GM03348 (cell line): ENCODE measurements at places on chromosomes 11 and 22.

DNA sequence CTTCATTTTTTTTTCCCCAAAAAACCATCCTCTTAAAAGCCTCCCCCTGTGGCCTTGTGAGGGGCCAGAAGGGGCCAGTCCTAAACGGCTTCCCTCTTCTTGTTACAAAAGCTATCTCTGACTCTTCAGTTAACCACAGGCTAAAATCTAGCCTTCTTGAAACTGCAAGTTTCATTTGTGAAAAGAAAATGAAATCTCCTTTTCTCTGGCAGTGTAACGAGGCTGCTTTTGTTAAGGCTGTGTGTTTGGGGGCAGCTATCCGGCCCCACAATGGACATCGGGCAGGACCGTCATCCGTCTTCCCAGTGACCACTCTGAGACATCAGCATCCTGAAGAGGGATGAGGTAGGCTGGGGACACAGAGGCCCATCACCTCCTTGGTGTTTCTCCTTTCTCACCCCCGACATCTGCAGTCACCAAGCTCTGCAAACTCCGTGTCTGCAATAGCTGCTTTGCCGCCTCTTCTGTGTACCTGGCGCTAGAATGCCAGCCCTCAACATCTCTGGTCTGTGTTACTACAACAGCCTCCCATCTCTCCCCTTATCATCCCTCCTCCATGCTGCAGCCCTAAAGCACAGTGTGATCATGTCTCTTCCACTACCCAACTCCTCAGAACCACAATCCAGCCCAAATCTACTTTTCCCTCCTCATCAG is 94.0 kb downstream of the RCN1 start:
- DNase-seq = no peak

DNA sequence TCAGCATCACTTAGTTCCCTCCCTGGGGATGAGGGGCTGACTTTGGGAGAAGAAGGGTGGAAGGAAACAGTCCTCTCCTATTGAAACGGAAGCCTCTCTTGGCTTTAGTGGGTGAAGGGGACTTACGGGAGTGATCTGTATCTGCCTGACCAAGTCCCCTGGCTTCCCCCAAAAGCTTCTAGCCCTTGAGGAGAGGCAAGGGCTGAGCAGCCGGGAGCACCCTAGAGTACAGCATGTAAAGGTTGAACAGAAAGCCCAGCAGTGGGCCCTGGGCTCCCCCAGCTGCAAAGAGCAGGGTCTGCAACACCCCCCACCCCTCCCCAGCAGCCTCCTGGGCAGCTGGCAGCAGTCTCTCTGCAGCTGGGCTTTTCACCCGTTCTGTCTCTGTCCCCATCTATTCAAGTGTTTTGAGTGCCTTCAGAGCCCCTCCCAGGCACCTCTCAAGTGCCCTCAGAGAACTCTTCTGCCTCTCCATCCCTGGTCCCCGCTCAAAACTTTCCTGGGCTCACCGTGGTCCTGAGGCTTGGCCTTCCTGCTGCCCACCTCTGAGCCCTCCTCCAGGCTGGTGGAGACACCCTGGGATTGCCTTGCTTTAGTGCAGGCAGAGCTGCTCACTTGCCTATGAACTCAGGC is 2.7 kb downstream of the CAPN5 start:
- DNase-seq = no peak

GRCh38 chr11:78525720-78526119 is 48.9 kb downstream of the NARS2 start:
- DNase-seq = peak; percentile 18

GRCh38 chr22:48485149-48486133 is 1342.2 kb downstream of the BRD1 start:
- no peak for DNase-seq

GRCh38 chr11:68266936-68267880 is 4.6 kb downstream of the C11orf24 start:
- no peak for DNase-seq

- peak; percentile 82 for DNase-seq
These were observed 7.5 kb downstream of the HSPA8 start for GRCh38 chr11:123054301-123055065.

GRCh38 chr11:131802440-131803115 is 432.2 kb downstream of the NTM start:
- DNase-seq = no peak

- DNase-seq = no peak
These were observed 62.6 kb downstream of the SWAP70 start for GRCh38 chr11:9726321-9727022.

DNA sequence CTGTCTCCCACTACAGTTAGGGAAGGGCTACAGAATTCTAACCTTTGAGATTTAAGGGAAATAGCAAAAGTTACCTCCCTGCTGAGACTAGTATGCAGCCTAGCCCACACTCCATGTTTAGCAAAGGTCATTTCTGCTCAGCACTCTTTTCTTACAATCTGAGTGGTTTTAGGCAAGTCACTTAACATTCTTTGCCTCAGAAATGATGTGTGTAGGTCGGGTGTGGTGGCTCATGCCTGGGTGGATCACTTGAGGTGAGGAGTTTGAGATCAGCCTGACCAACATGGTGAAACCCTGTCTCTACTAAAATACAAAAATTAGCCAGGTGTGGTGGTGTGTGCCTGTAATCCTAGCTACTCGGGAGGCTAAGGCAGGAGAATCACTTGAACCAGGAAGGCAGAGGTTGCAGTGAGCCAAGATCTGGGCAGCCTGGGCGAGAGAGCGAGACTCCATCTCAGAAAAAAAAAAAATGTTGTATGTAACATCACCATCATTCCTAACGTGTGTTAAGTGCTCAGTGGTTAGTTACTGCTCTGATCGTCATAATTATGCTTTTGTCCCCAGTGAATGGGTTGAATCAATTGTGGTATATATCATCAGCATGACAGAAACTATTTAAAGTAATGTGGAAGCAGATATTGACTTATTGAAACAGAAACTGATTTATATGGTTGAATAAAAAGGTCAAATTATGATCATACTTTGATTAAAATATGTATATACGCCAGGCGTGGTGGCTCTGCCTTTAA is 55.0 kb downstream of the COPB1 start:
- DNase-seq = no peak

- DNase-seq = peak; percentile 93
These were observed 21.6 kb upstream of the C11orf96 start for GRCh38 chr11:43920598-43921419.

DNA sequence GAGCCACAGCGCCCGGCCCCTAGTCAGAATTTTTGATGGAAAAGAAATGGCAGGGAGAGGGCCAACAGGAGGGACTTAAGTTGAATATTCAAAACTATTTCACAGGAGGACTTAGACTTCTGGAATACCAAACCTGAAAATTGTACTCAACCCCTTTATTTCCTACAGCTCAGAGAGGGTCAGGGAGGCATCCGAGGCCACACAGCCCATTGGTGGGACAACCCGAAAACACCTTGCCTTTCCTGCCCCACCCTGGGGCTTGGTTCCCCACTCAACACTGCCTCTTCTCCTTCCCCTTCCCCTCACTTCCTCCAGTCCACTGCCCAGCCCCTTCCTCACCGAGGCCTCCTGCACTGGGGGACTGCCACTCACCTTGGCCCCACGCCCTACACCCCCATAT is 1.4 kb downstream of the NAALADL1 start:
- no peak for DNase-seq

GRCh38 chr11:9180784-9181183 is 84.4 kb downstream of the DENND5A start:
- DNase-seq = peak; percentile 14

GRCh38 chr11:9230296-9230695 is 34.9 kb downstream of the DENND5A start:
- DNase-seq = no peak

- no peak for DNase-seq
These were observed 11.5 kb upstream of the TPP1 start for GRCh38 chr11:6630632-6631291.
